ENCODE measurements at places on chromosomes 13 and 19.

DNA sequence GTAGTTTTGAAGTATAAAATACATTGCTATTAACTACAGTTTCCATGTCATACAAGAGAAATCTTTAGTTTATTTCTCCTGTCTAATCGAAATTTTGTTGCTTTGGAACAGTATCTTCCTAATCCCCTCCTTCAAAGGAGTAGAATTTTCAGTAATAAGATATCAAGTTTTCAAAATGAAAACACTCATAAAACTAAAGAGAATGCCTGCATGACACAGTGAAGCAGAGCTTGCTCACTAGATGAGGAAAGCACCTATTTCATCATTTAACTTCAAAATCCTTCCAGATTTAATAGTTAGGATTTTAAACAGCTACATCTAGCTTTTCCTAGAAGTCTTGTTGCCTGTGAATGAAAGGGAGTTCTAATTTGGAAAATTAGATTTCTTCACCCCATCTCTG, 80.8 kb downstream of the TNFSF11 start:
- no peak for DNase-seq

DNA sequence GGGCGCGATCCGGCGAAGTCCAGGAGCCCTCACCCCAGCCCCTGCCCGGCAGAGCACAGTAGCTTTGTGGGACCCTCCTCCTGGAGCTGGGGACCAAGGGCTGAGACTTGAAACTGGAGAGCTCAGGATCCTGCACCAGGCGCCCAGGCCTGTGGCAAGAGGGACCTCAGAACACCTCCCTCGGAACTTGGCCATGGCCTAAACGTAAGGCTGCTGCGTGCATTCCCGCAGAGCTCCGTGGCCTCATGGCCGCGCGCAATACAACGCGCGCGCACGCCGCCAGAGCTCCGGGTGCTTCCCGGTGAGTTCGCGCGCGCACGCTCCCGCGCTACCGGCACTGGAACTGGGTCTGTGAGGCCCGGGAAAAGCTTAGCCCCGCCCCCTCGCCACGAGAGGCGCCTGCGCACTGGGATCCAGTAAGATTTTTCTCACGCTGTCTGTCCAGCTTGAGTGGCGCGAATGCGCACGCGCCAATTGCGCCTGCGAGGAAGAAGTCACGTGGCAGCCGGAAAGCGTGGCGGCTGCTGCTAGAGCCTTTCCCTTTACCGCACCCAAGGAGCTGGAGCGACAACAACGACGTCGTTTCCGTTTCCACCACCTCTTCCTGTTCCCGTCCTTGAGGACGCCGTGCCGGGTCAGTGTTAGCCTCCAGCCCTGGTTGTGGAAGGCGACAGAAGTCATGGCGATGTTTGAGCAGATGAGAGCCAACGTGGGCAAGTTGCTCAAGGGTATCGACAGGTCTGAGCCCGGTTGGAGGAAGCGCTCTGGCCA, at the start of gene EIF3K:
Gene EIF3K (plus strand): TSS at position 599 of the 771 bp plus-strand sequence. CDS start 81 bp downstream, at position 680.
- DNase-seq = peak; percentile 97

DNA sequence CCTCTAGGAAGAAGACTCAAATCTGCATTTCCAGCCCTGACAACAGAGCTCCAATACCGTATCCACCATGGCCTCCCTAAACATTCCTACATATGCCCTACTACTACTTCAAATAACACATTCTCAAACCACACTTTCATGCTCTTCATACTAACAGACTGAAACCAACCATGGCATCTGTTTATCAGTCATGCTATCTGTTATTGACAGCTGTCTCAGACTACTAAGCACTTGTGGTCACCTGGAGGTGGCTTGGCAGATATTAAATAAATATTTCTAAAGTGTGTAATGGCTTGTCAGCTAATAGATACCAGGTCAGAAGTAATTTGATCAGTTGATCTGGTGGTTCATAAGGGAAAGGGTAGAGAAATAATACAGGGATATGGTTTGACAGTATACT, 489.1 kb downstream of the DIAPH3 start:
- no peak for DNase-seq

DNA sequence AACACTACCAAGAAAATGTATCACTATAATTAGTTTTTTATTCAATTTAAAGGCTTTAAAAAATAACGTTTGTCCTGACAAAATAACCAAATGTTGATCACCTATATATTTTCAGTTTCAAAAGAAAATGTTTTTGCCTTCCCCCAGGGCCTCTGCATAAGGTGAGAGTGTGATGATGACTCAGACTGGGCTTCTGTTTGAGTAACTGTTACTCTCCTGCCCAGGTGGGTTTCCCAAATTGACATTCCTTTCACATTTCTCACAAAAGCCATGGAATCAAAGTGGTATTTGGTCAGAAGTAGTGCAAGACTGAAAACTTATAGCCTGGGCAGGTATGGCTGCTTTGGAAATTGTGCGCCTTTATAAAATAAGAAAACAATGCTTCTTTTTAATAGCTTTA, 180.6 kb downstream of the COG6 start:
- DNase-seq = no peak

- no peak for DNase-seq
These were observed 6.4 kb upstream of the IPO5 start for GRCh38 chr13:97946951-97947588.

DNA sequence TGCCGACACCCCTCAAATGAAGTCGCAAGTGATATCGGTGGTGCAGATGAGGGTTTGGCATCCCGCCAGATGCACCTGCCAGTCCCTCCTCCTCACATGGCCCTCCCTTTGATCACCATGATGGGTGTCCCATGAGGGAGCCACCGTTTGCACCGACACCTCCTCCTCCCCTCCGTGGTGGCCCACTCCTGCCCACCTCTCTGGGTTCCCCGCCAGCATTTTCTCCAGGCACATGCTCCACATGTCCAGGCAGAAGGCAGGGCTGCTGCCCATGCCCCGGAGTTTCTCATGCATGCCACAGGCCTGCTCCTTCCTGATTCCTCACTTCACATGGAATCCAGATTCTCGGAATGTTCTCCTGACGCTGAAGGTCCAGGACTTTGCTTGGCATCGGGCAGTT, 49.3 kb downstream of the COL4A2 start:
- no peak for DNase-seq

- DNase-seq = no peak
These were observed 133.0 kb upstream of the TRPC4 start for GRCh38 chr13:38002606-38003005.

GRCh38 chr13:52036037-52036436, 11.5 kb downstream of the UTP14C start:
- no peak for DNase-seq

DNA sequence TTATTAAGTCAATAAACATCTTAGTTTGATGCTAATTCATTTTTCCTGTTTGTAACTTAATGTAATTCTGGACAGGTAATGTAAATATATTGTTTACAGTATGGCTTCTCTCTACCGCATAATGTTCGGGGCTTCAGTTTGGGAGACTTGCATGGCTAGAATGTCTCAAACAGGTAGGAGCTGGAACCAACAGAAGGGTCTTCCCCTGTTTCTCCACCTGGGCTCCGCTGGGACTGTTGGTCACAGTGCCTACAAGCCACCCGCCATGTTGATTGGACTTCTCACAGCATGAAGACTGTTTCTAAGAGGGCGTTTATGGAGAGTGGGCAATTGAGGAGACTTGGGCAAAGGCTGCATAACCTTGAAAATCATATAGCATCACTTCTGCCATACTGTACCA, 148.6 kb downstream of the UFM1 start:
- no peak for DNase-seq

DNA sequence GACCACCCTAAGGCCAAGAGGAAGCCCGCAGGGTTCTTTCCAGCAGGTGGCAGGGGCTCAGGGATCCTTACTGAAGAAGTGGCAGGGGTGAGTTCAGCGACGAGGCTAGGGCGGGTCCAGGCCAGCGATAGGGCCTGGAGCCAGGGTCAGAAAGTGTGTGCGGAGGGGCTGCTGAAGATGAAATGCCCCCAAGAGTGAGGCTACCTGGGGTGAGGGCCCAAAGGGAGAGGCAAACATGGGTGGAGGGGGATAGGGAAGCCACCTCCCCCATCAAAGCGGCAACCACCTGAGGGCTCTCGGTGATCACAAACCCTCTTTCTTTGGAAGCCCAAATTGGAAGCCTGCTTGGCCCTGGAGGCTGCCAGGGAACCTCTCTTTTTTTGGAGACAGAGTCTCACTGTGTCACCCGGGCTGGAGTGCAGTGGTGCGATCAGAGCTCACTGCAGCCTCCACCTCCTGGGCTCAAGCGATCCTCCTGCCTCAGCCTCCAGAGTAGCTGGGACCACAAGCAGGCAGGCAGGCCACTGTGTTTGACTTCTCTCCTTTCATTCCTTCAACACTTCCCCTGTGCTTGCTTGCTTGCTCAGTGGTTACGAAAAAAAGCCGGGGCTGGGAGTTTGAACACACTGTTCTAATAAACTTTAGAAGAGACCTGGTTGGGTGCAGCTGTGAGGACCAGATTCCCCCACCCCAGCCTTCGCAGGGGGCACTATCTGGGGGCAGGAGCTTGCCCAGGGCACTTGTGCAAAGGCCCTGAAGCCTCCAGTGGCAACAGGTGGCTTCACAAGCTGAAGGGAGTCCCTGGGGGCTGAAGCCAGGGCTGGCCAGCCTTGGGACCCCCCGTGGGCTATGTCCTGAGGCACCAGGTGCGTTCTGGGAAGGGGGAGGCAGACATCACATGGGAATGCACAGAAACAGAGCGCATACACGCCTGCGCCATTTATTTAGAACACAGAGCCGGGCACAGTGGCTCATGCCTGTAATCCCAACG, 1.4 kb upstream of the ATP8B3 start:
- no peak for DNase-seq

DNA sequence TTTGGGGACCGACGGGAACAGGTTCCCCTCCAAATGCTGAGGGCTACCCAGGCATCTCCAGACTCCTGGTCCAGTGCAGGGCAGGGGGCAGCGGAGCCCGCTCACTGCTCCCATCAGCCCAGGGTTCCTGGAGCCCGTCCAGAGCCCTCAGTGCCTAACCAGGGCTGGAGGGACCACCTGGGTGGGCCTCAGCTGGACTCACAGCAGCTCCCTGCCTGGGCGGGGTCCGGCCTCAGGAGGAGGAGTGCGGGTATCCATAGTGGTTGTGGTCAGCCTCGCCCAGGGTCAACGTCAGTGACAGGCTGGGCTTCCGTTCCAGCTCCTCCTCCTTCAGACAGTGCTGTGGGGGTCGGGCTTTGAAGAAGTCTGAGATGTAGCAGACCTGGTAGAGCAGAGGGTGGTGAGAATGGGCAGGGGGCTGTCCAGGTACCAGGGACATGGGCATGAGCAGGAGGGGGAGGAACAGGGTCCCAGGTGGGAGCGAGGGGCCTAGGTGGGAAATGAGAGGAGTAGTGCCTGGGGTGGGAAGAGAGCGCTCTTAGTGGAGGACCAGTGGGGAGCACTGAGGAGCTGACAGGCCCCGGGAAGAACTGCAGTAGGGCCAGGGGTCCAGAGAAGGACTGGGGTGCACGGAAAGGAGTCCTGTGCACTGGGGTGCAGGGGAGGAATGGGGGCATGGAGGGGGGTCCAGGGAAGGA, 9.9 kb downstream of the PLPP2 start:
- no peak for DNase-seq

DNA sequence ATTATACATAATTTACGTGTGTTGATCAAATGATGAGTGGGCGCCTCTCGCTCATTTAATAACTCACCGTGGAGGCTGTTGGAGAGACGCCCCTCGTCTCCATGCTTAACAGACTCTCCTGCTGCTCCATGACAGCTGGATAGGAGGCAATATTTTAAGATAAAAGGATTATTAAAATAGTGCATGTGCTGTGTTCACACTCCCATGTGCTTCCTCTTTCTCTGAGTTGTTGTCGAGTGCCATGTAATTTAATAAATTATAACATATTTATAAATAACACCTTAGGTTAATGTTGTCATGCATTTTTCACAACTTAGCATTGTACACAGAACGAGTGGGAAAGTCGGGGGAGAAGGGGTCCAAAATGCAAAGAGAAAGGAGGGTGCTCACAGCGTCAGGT, 161.4 kb upstream of the TSHZ3 start:
- no peak for DNase-seq

DNA sequence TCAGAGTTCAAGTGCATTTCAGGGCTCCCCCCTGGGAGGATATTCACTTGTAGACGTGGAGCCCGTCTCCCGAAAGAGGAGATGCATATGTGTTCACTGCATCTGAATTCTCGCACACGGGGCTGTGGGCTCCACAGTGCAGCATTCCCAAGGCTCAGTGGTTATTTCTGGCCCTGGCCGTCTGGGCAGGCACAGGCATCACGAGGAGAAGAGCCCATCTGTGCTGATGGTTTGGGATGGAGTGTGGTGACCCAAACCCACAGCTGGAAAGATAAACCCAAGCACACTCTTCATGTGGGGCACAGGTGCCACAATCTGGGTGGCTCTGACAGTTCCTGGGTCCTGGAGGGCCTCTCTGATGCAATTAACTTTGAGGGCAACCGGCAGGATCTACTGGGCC, 242.1 kb downstream of the TSHZ3 start:
- no peak for DNase-seq

GRCh38 chr19:1271528-1272422, 2.6 kb downstream of the CIRBP start:
- no peak for DNase-seq

GRCh38 chr13:51107996-51108395, 3.1 kb downstream of the C13orf42 start:
- no peak for DNase-seq

DNA sequence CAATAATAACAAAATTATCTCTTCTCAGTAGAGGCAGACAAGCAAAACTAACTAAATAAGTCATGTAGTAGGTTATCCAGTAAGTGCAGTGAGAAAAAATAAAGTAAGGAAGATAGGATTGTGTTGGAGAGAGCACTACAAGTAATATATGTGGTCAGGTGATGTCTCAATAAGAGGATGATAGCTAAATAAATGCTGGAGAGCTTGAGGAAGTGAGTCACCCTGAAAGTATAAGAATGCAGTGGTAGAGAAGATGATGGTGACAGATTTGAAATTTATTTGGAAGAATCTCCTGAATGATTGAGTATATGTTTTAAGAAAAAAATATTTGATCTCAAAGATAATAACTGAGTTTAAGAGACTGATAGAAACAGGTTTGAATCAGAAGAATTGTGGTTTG, 152.2 kb upstream of the PRR20A start:
- DNase-seq = no peak

GRCh38 chr13:113151745-113152690, 6.4 kb upstream of the PROZ start:
- DNase-seq = no peak

DNA sequence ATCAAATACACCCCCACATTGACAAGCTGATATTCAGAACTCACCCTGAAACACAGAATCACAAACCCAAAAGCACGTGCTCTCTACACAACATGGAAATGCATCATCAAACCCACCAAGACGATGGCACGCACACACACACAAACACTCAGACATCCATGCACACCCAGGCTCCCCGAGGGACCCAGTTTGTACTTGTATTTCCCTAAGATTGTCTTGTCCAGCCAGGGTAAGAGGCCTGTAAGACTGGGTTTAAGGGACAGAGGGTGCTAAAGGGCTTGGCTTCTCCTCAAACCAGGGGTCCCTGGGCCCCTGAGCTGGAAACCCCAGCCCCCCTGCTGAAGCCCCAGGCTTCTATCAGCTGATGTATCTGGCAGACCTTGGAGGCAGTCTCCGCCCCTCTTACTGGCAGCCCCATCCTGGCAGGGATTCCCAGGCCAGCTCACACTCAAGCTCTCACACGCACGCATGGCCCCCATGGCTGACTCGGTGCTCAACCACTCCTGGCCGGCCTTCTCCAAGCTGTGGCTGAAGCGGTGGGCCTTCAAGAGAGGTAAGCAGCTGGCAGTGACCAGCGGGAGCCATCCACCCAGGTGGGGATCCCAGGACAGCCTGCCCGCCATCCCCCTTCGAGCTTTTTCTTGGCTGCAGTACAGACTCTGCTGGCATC, 6.5 kb downstream of the ARHGEF18 start:
- DNase-seq = no peak

- DNase-seq = no peak
These were observed 363.2 kb downstream of the DACH1 start for GRCh38 chr13:71503781-71504180.

GRCh38 chr19:41027273-41027967, 36.3 kb downstream of the CYP2B6 start:
- DNase-seq = no peak
